ENCODE measurements at places on chromosomes 3 and 15.

GRCh38 chr3:42734263-42734860, 31.8 kb upstream of the HHATL start:
- DNase-seq = no peak

DNA sequence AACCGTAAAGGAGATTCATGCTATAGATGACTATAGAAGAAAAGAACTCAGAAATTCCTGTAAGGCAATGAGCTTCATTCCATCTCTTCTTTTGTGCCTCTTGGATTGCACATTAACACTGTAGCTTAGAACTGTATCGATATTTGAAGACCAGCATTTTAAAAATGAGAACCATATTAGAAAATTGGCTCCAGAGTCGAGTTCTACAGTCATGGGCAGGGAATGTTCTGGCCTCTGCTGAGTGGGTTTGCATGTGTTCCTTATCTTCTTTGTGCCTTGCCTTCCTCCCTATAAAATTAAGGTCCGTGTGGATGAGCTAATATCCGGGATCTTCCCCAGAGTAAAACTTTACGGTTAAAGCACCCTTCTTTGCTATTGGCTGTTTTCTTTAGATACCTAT, 77.4 kb upstream of the PLCL2 start:
- no peak for DNase-seq

DNA sequence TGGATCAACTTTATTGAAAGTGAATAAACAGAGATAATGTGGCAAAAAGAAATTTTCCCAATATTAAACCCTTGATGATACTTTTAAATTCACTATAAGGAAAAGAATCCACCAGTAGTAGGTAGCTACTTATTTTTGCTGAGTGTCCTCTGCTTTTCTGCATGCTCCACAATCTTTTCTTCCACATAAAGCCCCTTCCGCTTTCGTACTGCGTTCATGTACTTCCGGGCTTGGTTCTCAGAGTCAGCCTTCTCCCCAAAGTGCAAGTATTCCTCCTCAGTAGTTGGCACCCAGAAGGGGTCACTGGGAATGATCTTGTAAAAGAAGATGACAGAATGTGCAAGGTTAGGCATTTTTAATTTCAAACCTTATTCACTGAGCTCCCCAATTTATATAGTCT, 84.4 kb upstream of the MEX3B start:
- no peak for DNase-seq

- no peak for DNase-seq
Observed at GRCh38 chr3:52054661-52055511, 1.5 kb downstream of the DUSP7 start.

- DNase-seq = no peak
Observed at GRCh38 chr3:32460031-32460749, 42.5 kb downstream of the CMTM6 start.

- peak; percentile 16 for DNase-seq
Observed at GRCh38 chr3:1275495-1275894, 182.7 kb downstream of the CNTN6 start.

- no peak for DNase-seq
Observed at GRCh38 chr3:45506084-45506483, 88.5 kb upstream of the LIMD1 start.

GRCh38 chr15:52392008-52392687, 96.5 kb upstream of the MYO5C start:
- DNase-seq = no peak

GRCh38 chr3:128188326-128188725, 35.0 kb downstream of the EEFSEC start:
- no peak for DNase-seq

- no peak for DNase-seq
Observed at GRCh38 chr3:80993241-80993945, 768.1 kb downstream of the GBE1 start.

- DNase-seq = no peak
Observed at GRCh38 chr15:66747886-66748707, 46.1 kb downstream of the SMAD6 start.

- DNase-seq = no peak
Observed at GRCh38 chr3:150582620-150583019, 20.5 kb upstream of the SELENOT start.

DNA sequence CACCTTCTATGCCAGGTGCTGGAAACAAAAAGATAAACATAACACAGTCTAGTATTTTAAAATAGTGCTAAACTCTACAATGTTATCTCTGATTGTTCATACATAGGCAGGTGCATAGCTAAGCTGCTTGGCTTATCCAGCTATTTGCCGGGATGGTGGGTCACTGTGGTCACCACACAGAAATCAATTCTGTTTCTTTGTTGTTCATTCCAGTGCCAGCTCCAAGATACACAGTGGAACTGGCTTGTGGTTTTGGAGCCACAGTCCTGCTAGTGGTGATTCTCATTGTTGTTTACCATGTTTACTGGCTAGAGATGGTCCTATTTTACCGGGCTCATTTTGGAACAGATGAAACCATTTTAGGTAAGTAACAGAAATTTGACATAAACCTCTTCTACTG, 130.2 kb downstream of the IL1RAP start:
- DNase-seq = no peak
